Smooth muscle cell of trachea (primary cell): ENCODE measurements at places on chromosomes 16 and 17. TPM values are rescaled to one million over a fixed set of nuclear protein-coding genes. Genes with fewer than 3 reads are reported as not detected.

PRRT2 gene
- 3.6 and 6.0 TPM in 2 replicates for total RNA-seq

MPP2 gene
- 4.3 and 7.4 TPM in 2 replicates for total RNA-seq

MYL11 gene
- total RNA-seq = not detected in 2 replicates

NACA2 gene
- not detected in 2 replicates for total RNA-seq

CES3 gene
- total RNA-seq = 0.66 and 1.9 TPM in 2 replicates

KRT25 gene
- not detected in 2 replicates for total RNA-seq

RAC3 gene
- total RNA-seq = 7.6 and 12.6 TPM in 2 replicates

ADAM11 gene
- total RNA-seq = 0.44 and 0.99 TPM in 2 replicates

LRRC75A gene
- total RNA-seq = 1.2 and 4.5 TPM in 2 replicates

SSTR5 gene
- not detected in 2 replicates for total RNA-seq

KRT23 gene
- total RNA-seq = 0.17 and 0.87 TPM in 2 replicates

TBC1D3I gene
- total RNA-seq = not detected in 2 replicates

TNFSF13 gene
- total RNA-seq = 2.0 and 2.2 TPM in 2 replicates

CARD14 gene
- under 0.01 TPM in 2 replicates for total RNA-seq

TMIGD1 gene
- not detected in 2 replicates for total RNA-seq

ABCA9 gene
- total RNA-seq = 18.7 and 23.3 TPM in 2 replicates

PPM1E gene
- 0.17 TPM in 1 of 2 replicates, not detected in the other for total RNA-seq

DPEP3 gene
- not detected in 2 replicates for total RNA-seq

HDAC5 gene
- total RNA-seq = 94.8 and 138 TPM in 2 replicates

WFDC1 gene
- 0.44 and 3.6 TPM in 2 replicates for total RNA-seq

ANKS4B gene
- total RNA-seq = not detected in 2 replicates

KIF19 gene
- total RNA-seq = under 0.01 TPM in 1 of 2 replicates, not detected in the other

TMEM235 gene
- total RNA-seq = not detected in 2 replicates

CIBAR2 gene
- 0.17 TPM in 1 of 2 replicates, not detected in the other for total RNA-seq

CNGB1 gene
- not detected in 2 replicates for total RNA-seq

ELMO3 gene
- total RNA-seq = 0.29 and 0.66 TPM in 2 replicates

CEMP1 gene
- total RNA-seq = 0.66 TPM in 1 of 2 replicates, not detected in the other

TMEM238L gene
- total RNA-seq = not detected in 2 replicates

PIK3R5 gene
- total RNA-seq = not detected in 2 replicates

AOC2 gene
- 0.29 and 0.99 TPM in 2 replicates for total RNA-seq

ATP2A3 gene
- total RNA-seq = 3.2 and 6.9 TPM in 2 replicates

KRT16 gene
- 0.17 TPM in 1 of 2 replicates, not detected in the other for total RNA-seq
